ENCODE measurements at places on chromosomes 3 and 15. TPM values are rescaled to one million over a fixed set of nuclear protein-coding genes. Genes with fewer than 3 reads are reported as not detected.

The CACNA2D3 gene
- 4.7 TPM for total RNA-seq

The CAMP gene
- total RNA-seq: not detected

The P2RY14 gene
- 14.6 TPM for total RNA-seq

The IL12A gene
- total RNA-seq: 0.14 TPM

The AMIGO3 gene
- total RNA-seq: 0.43 TPM

The GRM7 gene
- total RNA-seq: 0.37 TPM

The TRPM1 gene
- total RNA-seq: not detected

The GOLGA8G gene
- total RNA-seq: not detected

The MAP2K5 gene
- 17.8 TPM for total RNA-seq

The JMJD7 gene
- total RNA-seq: 21.0 TPM

The TM2D3 gene
- 59.1 TPM for total RNA-seq

The ALG1L2 gene
- total RNA-seq: 1.2 TPM

The TLR9 gene
- 1.4 TPM for total RNA-seq

The GOLGA8J gene
- total RNA-seq: not detected

The CTXN2 gene
- 0.06 TPM for total RNA-seq

The NANOGP8 gene
- total RNA-seq: 0.46 TPM

The RFX7 gene
- total RNA-seq: 15.9 TPM

The OXSR1 gene
- total RNA-seq: 36.7 TPM

The UBAP1L gene
- 5.6 TPM for total RNA-seq

The PIGZ gene
- total RNA-seq: 7.5 TPM

The HGD gene
- 211 TPM for total RNA-seq

The OR5K2 gene
- total RNA-seq: not detected

The KBTBD8 gene
- total RNA-seq: 3.7 TPM

The ASB14 gene
- total RNA-seq: not detected

The IREB2 gene
- total RNA-seq: 45.5 TPM

The ITIH1 gene
- 4.8 TPM for total RNA-seq

The SRGAP3 gene
- total RNA-seq: 7.8 TPM

The MUC20 gene
- 198 TPM for total RNA-seq

The KIF23 gene
- total RNA-seq: 3.9 TPM

The TM4SF18 gene
- total RNA-seq: 7.7 TPM

The GOLGA8K gene
- total RNA-seq: 0.66 TPM

Data from mucosa of gallbladder (tissue), 1 donor.